IMR-90 (cell line): ENCODE measurements at places on chromosomes 12 and 14. TPM values are rescaled to one million over a fixed set of nuclear protein-coding genes. Genes with fewer than 3 reads are reported as not detected.
A peak's percentile ranks its signal among the peaks of the same experiment; 100 is the strongest.

Gene SNRNP35
- total RNA-seq, result 4.7 and 10.6 TPM in 2 replicates

Gene STAC3
- under 0.01 and 0.18 TPM in 2 replicates for total RNA-seq

Gene PPP1R1A
- not detected in 2 replicates for total RNA-seq

Gene ZNF891
- total RNA-seq, result 0.36 and 0.56 TPM in 2 replicates

DNA sequence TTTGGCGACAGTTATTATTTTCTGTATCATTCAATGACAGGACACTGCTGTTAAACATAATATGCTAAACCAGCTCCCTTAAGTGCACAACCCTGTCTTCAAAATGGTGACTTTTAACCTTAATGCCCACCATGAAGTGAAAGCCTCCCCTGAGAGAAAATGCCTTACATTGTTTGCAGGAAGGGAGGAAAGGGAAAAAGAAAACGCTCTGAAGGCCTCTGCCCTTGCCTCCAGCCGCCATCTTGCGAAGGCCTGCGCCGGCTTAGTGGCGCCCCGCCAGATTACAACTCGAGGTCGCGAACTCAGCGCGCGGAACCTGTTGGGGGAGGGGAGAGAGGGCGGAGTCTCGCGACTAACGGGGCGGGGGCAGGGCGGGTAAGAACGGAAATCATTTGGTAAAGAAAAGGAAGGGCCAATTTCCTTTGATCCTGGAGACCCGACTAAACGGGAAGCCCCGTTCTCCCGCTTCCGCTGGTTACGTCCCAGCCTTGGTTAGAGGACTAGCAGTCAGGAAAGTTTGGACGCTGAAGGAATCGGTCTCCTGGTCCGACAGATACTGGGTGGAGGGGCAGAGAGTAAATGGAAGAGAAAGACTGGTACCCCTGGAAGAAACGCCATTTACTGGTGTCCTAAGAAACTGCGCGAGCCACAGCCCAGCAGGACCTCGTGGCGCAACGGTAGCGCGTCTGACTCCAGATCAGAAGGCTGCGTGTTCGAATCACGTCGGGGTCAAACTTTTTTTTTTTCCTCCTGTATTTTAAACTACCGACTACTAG is 11.6 kb upstream of the TMPO start:
- peak; percentile 89 for DNase-seq
- no peaks in the 10 kb centered on the region for H3K27me3 ChIP-seq
- H3K27ac ChIP-seq, result peak overlapping the region; percentile 93
- H3K4me1 ChIP-seq, result no peaks in the 10 kb centered on the region

DNA sequence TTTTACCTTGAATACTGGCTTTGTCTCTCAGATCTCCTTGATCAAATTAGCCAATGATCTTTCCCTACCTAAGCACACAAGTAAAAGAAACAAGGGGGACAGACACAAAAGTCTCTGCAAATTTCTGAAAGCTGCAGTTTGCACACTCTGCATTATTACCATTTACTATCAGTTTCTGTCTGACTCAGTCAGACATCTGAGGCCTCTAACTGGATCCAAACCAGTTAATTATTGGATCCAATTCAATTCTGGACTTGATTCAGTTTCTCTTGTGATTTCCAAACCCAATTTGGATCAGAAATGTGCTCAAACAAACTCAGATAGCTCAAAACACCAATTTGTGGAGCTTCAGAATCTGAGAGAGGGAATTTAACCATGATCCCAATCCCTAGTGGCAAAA is 16.6 kb downstream of the SSTR1 start:
- no peaks in the 10 kb centered on the region for H3K4me1 ChIP-seq
- H3K4me3 ChIP-seq, result no peak overlapping the region
- no peaks in the 10 kb centered on the region for H3K36me3 ChIP-seq
- no peak for DNase-seq

DNA sequence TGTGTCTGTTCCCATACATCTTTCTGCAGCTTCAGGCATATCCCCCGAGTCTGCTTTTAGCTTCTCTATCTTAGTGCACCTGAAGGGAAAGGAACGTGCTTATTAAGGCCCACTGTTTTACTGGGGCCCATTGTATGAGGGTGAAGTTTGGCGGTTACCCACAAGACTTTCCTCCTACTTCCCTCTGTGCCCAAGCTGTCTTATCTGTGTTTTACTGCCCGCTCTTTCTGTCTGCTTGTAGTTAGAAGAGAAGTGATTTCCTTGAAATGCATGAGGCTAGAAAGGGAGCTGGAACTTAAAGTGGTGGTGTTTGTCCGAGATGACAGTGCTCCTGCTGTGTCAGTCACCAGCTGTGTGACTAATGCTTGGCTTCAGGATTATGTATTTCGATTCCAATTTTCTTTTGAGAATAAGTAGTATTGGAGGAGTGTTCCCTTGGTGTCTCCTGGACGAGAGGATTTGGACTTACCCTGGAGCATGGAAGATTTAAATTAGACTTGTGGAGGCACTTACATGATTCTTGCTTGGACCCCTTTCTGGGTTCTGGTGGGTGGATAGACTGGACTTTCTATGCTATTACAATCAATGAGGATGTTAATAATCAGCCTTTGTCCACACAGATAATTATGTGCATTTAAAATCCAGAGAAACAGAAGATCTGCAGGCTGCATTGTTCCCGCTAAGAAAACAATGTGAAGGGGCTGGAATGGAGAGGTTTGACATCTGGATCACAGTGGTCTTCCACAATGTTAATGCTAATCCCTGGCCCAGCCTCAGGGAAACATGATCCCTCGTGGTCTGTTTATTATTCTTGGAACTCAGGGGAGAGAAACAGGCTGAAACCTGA is 13.9 kb upstream of the KRT86 start:
- H3K27ac ChIP-seq, result no peak overlapping the region
- no peaks in the 10 kb centered on the region for H3K36me3 ChIP-seq
- H3K4me1 ChIP-seq, result peaks cover 14% of the 10 kb centered on the region
- DNase-seq, result peak; percentile 80
- H3K27me3 ChIP-seq, result peaks cover 33% of the 10 kb centered on the region

Gene SMAGP
- total RNA-seq, result 12.2 and 15.6 TPM in 2 replicates

DNA sequence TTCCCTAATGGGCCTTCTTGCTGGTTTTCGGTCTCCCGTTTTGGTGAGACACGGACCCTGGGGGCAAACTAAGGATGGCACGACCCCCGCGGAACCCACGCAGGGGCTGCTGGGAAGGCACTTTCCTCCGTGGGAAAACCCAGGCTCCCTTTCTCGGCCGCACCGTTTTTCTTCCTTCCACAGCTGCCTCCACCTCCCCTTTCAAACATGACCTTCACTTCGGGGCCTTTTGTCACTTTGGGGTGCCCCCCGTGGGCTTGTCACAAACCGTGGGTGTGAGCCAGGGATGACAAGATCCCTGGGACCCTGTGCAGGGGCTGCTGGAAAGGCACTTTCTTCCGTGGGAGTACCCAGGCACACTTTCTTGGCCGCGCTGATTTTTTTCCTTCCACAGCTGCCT is 268.7 kb downstream of the ALG10 start:
- no peaks in the 10 kb centered on the region for H3K27me3 ChIP-seq
- H3K4me1 ChIP-seq, result no peaks in the 10 kb centered on the region
- no peak for DNase-seq
- H3K27ac ChIP-seq, result no peak overlapping the region
- H3K36me3 ChIP-seq, result no peaks in the 10 kb centered on the region

DNA sequence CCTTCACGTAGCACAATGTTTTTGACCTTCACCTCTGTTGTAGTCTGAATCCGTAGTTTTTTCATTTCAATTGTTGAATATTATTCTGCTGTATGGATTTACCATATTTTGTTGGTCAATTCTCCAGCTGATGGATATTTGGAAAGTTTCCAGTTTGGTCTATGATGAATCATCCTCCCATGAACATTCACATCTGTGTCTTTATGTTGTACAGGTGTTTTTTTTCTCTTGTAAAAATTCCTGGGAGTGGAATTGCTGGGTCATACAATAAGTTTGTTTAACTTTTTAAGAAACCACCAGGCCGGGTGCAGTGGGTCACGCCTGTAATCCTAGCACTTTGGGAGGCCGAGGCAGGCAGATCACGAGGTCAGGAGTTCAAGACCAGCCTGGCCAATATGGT is 36.7 kb upstream of the GNG2 start:
- peaks cover 18% of the 10 kb centered on the region for H3K4me1 ChIP-seq
- no peak overlapping the region for H3K27ac ChIP-seq
- H3K36me3 ChIP-seq, result no peaks in the 10 kb centered on the region
- no peaks in the 10 kb centered on the region for H3K27me3 ChIP-seq
- DNase-seq, result peak; percentile 34

- H3K27me3 ChIP-seq, result peaks cover 6% of the 10 kb centered on the region; the same call in 1 of the 2 replicates
- DNase-seq, result no peak
- H3K36me3 ChIP-seq, result no peaks in the 10 kb centered on the region
These were observed 54.4 kb downstream of the GALNT16 start for GRCh38 chr14:69314327-69314726.

GRCh38 chr12:45623940-45624339 is 105.6 kb upstream of the ARID2 start:
- no peaks in the 10 kb centered on the region for H3K36me3 ChIP-seq
- DNase-seq, result no peak
- peaks cover 5% of the 10 kb centered on the region; the same call in 1 of the 2 replicates for H3K27me3 ChIP-seq
- H3K27ac ChIP-seq, result no peak overlapping the region
- no peak overlapping the region for H3K4me3 ChIP-seq

DNA sequence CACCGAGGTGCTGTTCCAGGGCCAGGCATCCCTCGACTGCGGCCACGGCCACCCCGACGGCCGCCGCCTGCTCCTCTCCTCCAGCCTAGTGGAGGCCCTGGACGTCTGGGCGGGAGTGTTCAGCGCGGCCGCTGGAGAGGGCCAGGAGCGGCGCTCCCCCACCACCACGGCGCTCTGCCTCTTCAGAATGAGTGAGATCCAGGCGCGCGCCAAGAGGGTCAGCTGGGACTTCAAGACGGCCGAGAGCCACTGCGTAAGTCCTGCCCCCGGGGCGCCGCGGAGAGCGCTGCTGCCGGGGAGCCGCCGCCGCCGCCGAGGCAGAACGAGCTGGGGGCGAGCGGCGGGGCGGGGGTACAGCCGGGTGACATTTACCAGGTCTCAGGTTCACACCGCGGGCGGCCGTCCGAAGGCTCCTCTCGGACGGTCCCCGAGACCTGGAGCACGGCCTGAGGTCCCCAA is 1.4 kb downstream of the PLXNC1 start:
- H3K27ac ChIP-seq, result no peak overlapping the region
- no peaks in the 10 kb centered on the region; the same call in none of the 2 replicates for H3K4me1 ChIP-seq
- H3K4me3 ChIP-seq, result peak overlapping the region; percentile 67; the same call in 1 of the 2 replicates
- peaks cover 88% of the 10 kb centered on the region for H3K27me3 ChIP-seq

DNA sequence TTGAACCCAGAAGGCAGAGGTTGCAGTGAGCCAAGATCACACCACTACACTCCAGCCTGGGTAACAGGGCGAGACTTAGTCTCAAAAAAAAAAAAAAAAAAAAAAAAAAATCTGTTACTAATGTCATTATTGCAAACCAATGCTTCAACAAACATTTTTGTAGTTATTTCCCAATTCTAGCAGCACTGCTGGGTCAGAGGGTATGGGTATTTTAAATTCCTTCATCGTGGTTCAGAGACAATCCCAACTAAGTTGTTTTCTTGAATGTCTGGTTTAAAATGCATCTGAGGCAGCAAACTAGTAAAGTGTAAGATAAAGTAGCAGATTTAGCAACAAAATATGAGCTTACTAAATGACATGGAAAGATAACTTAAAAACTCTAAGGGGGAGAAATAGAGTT is 65.6 kb downstream of the FERMT2 start:
- H3K36me3 ChIP-seq, result peaks cover 35% of the 10 kb centered on the region
- peak overlapping the region; percentile 7; the same call in 1 of the 2 replicates for H3K27ac ChIP-seq
- peaks cover 2% of the 10 kb centered on the region; the same call in 1 of the 2 replicates for H3K4me1 ChIP-seq
- peak; percentile 54 for DNase-seq
- no peak overlapping the region for H3K4me3 ChIP-seq
- H3K27me3 ChIP-seq, result no peaks in the 10 kb centered on the region

Gene ZFHX2
- under 0.01 and 0.18 TPM in 2 replicates for total RNA-seq

- H3K4me1 ChIP-seq, result peaks cover 16% of the 10 kb centered on the region
- H3K4me3 ChIP-seq, result peak overlapping the region; percentile 12; the same call in 1 of the 2 replicates
- peak overlapping the region; percentile 77 for H3K27ac ChIP-seq
- no peaks in the 10 kb centered on the region for H3K36me3 ChIP-seq
These were observed 121.2 kb upstream of the LRIG3 start for GRCh38 chr12:59041241-59042121.

GRCh38 chr12:99259040-99259934 is 388.3 kb upstream of the GARIN6 start:
- H3K4me3 ChIP-seq, result no peak overlapping the region
- no peaks in the 10 kb centered on the region for H3K4me1 ChIP-seq
- H3K27me3 ChIP-seq, result no peaks in the 10 kb centered on the region
- no peak overlapping the region for H3K27ac ChIP-seq
- H3K36me3 ChIP-seq, result no peaks in the 10 kb centered on the region
- DNase-seq, result no peak

Gene MGP
- total RNA-seq, result 0.56 and 1.4 TPM in 2 replicates

DNA sequence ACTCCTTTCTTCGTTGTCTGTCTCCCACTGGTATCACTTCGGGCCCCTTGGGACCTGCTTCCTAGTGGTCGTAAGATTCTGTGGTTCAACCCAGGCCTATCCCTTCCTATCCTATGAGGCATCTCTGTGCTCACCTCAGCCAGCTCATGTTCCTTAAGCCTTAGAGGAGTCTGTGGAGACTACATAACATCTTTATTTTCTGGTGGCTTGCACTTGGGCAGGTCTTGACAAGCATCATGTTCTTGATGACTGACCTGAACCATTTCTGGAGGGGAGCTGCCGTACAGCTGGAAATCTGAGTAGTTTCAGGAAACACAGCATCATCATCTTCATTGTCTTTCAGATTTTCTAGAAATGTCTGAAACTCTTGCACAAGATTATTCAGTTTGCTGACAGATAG is 69.3 kb downstream of the PPFIBP1 start:
- no peaks in the 10 kb centered on the region for H3K27me3 ChIP-seq
- peaks cover 7% of the 10 kb centered on the region for H3K4me1 ChIP-seq
- H3K27ac ChIP-seq, result no peak overlapping the region
- DNase-seq, result no peak
- no peaks in the 10 kb centered on the region; the same call in 1 of the 2 replicates for H3K36me3 ChIP-seq

Gene MAP4K5
- 46.1 and 66.1 TPM in 2 replicates for total RNA-seq

DNA sequence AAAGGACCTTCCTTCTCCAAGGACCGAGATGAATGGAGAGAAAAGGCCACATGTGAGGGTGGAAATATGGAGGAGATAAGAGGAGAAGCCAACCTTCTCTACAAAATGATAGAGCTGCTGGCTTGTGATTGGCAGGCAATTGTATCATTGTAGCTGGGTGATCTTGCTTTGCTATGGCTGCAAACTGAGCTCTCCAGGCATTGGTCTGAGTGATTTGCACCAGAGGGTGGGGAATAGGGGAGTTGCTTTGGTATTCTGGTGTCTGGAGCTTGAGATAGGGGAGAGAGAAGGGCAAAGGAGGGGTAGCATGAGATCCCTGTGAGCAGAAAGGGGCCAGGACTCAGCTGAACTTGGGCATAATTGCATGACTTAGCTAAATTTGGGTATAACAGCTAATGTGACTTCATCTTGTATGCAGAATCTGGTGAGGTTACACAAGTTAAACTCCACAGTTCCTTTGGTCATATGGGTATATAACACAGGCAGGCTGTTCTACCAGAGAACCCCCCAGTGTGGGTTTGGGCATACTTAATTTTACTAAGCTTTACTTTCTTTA is 72.0 kb downstream of the FOS start:
- H3K4me1 ChIP-seq, result peaks cover 11% of the 10 kb centered on the region; the same call in 1 of the 2 replicates
- peaks cover 33% of the 10 kb centered on the region for H3K27me3 ChIP-seq
- DNase-seq, result no peak
- no peak overlapping the region for H3K4me3 ChIP-seq
- no peak overlapping the region for H3K27ac ChIP-seq

GRCh38 chr14:64572386-64573104 is 22.8 kb downstream of the PPP1R36 start:
- no peaks in the 10 kb centered on the region for H3K36me3 ChIP-seq
- H3K4me3 ChIP-seq, result no peak overlapping the region
- no peak for DNase-seq
- no peak overlapping the region for H3K27ac ChIP-seq
- H3K27me3 ChIP-seq, result no peaks in the 10 kb centered on the region
- H3K4me1 ChIP-seq, result peaks cover 3% of the 10 kb centered on the region; the same call in 1 of the 2 replicates

GRCh38 chr14:79248771-79249170 is 962.5 kb downstream of the DIO2 start:
- H3K27ac ChIP-seq, result no peak overlapping the region
- H3K4me3 ChIP-seq, result no peak overlapping the region
- no peaks in the 10 kb centered on the region; the same call in 1 of the 2 replicates for H3K27me3 ChIP-seq
- H3K36me3 ChIP-seq, result no peaks in the 10 kb centered on the region
- DNase-seq, result no peak
- no peaks in the 10 kb centered on the region for H3K4me1 ChIP-seq
